Activated naive CD4-positive, alpha-beta T cell treated with anti-CD3 and anti-CD28 coated beads, Interleukin-2, amount 10 ng/mL, durations not matched to agents 7 days and 5 days (primary cell): ENCODE measurements at places on chromosomes 6 and 20.

GRCh38 chr6:111703723-111704122, 98.0 kb upstream of the TRAF3IP2 start:
- no peak for DNase-seq

GRCh38 chr6:143750877-143751276, 73.1 kb downstream of the PHACTR2 start:
- DNase-seq: no peak

DNA sequence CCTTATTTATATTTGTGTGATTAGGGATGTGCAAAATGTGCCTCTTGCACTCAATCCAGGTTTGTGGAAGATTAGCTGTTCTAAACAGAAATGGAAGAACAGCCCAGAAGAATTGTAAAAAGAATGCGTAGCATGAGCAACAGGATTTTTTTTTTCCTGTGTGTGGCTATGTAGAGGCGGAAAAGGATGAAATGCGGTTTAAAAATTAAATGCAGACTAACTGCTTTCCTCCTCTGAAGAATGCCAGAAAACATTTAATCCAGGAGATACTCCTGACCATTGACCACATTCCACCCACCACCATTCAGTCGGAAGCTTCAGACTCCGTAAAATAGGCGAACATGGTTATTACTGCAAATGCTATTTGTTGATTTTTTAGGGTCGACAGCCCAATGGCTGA, 83.4 kb downstream of the BMP6 start:
- no peak for DNase-seq

DNA sequence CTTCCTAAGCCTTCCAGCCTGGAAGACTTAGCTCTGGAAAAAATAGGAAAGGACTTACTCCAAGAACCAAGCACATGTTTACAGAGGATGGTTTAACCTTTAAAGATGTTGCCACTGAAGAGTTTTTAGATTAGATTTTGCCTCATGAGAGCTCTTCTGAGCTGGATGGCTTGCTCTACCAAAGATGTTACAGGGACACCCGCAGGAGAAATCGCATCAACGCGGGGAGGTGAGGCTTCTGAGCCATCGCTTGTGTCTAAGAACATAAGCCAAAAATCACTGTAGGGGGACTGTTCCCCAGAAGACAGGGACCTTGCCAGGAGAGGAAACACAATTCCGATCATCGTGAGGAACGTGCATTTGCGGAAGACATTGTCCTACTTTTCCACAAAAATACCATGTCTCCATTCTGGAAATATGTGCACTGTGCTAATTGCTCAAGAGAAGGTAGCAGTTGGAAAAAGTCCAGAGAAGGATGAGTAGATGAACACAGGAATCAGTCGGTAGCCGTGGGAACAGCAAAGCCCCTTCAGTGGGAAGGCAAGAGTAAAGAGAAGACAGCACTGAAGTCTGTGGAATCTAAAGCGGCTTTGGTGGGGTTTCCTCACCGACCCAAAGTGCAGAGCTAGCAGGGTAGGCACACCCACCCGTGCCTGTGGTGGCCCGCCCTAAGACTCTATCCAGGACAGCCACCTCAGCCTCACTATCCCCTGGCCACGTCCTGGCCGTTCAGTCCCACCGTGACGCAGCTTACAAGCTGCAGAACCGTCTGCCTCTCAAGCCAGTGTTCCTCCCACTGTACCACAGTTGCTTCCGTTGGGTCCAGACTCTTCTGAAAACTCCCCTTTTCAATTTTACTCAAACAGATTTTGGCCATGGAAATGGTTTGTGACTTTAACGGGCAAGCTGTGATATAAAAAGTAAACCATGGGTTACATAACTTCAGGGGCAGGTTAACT, 334.8 kb downstream of the NRN1 start:
- DNase-seq: peak; percentile 29

DNA sequence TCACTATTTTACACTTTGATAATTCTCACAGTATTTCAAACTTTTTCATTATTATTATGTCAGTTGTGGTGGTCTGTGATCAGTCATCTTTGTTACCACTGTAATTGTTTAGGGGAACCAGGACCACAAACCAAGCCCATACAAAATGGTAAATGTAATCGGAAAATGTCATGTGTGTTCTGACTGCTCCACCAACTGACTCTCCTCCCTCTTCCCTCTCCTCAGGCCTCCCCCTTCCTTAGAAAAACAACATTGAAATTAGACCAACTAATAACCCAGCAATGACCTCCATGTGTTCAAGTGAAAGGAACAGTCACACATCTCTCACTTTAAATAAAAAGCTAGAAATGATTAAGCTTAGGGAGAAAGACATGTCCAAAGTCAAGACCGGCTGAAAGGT, 63.8 kb downstream of the GMDS start:
- DNase-seq: no peak

DNA sequence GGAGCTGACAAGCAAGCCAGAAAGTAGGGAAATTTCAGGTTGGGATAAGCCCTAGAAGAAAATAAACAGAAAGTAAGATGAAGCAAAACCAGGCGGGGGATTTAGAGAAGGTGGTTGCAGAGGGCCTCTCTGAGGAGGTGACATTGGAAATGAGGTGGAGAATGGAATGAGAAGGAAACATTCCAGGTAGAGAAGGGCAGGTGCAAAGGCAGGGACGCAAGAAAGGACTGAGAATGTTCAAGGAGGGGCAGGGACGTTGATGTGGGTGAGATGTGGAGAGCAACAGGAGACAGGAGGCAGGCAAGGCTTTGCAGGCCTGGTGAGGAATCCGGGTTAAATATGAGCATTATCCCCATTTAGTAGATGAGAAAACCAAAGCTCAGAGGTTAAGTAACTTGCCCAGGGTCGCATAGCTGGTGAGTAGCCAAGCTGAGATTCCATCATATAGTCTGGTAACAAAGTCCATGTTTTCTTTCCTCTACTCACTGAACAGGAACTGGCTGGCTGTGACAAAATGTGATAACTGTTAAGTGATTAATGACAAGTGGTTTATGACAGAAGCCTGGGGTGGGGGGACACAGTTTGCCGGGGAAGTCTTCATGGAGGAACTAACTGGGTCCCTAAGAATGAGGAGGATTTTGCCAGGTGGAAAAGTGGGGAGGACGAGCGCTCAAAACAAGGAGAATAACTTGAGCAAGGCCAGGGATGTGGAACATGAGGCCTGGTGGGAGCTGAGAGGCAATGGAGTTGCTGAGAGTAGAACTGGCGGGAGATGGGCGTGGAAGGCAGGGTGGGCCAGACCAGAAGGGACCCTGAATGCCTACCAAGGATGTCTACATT, 32.6 kb downstream of the MRPL14 start:
- no peak for DNase-seq

GRCh38 chr6:15008269-15008668, 237.6 kb upstream of the JARID2 start:
- no peak for DNase-seq

- no peak for DNase-seq
Observed at GRCh38 chr6:13660273-13660672, 45.1 kb downstream of the NOL7 start.

GRCh38 chr6:50826037-50826761, 7.5 kb downstream of the TFAP2B start:
- DNase-seq: no peak

GRCh38 chr6:73078333-73078862, 146.9 kb downstream of the KHDC1L start:
- no peak for DNase-seq

GRCh38 chr6:91718198-91718597, 1131.3 kb upstream of the MAP3K7 start:
- DNase-seq: no peak

- DNase-seq: no peak
Observed at GRCh38 chr20:54172532-54172855, 1.3 kb downstream of the CYP24A1 start.

GRCh38 chr6:70375882-70376281, 37.4 kb upstream of the FAM135A start:
- no peak for DNase-seq

DNA sequence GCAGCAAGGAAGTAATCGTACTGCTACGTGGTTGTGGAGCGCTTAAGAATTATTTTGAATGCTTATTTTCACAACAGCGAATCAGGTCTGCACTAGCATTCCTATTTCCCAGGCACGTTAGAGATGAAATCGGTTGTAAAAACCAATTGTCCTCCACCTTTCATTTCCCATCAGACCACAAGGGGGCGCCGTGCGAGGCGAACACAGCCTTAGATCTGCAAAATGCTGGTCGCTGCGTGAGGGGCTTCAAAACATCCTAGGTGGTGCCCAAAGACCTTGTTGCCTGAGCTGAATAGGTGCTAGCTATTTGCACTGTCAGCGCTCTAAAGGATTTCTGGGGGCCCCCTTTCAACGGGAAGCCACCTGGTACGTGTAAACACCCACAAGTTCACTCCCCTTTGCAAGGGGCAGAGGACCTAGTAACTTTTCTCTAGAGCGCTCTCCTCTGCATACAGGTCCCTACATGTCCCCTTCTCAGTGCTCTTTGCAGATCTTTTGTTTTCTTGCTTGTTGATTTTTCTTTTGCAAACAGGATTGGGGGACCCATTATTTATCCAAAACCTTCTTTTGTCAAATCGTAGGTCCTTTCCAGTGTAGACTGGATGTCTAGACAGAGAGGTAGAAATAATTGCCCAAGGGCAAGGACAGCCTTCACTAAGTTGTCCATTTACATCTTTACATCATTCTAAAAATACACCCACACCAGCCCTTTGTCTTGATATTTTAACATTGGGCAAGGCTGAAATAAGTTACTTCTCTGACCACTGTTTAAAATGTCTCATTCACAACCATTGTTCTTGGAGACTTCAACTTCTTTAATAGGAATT, 59.8 kb downstream of the NEDD9 start:
- peak; percentile 80 for DNase-seq

- DNase-seq: no peak
Observed at GRCh38 chr6:3230900-3231246, 3.4 kb upstream of the TUBB2B start.

GRCh38 chr6:140718021-140718420, 1343.6 kb upstream of the CITED2 start:
- no peak for DNase-seq

- DNase-seq: no peak
Observed at GRCh38 chr6:119544325-119545175, 195.0 kb upstream of the MAN1A1 start.

DNA sequence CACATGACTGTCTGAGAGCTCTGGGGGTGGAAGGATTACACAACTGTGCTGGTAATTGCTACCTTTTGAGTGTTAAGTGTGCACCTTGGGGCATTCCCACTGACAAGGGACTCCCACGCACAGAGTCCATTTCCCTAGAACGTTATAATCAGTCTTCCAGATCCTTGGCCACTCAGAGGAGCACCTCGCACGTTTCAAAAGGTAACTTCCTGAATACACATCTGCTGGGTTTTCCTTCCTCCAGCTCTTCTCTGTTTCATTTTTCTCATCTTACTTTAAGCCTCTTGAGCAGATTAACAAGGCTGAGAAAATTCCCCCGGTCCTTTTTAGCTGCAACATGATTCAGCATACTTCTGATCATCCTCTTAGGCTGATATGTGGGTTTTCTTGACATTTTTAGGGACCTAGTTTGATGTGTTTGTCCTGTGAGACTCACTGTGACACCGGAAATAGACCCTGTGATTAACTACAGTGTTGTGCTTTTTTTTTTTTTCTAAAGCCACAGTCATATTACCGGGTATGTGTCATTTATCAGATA, 98.4 kb upstream of the DUSP22 start:
- DNase-seq: peak; percentile 33

- DNase-seq: no peak
Observed at GRCh38 chr6:16216501-16217155, 21.8 kb upstream of the GMPR start.

DNA sequence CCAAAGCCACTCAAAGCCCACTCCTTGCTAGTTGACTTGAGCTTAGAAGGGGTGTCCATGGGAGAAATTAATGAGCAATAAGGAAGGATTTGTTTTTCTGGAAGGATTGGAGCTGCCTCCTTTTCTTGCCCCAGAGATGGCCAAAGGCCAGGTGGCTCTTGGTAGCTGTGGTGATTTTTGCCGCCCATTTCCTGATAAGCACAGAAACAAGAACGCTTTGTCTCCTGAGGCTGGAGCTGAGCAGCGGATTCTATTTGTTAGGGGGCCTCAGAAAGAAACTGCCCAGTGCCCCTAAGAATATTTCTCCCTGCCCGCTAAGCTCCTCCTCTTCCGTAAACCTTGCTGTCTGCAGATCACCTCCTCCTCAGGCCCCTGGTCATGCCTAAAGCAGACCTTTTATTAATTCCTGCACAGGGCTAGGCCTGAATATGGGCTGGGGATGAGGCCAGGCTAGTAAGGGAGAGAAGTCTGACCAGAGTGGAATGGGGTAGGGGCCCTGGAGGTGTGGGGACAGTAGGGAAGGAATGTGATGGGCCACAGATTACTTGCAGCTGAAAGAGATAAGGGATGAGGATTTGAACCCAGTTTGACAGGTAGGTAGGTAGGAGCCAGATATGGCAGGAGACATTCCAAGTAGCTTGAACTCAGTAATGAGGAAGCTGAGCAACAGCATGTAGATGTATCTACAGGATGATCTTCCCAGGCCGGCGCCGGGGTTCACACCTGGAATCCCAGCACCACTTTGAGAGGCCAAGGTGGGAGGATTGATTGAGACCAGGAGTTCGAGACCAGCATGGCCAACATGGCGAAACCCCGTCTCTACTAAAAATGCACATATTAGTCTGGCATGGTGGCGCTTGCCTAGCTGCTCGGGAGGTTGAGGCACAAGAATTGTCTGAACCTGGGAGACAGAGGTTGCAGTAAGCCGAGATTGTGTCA, 71.2 kb upstream of the NAA20 start:
- DNase-seq: no peak

GRCh38 chr6:11705483-11705882, 73.1 kb downstream of the ADTRP start:
- no peak for DNase-seq

- DNase-seq: peak; percentile 82
Observed at GRCh38 chr6:142902636-142903053, 42.3 kb downstream of the HIVEP2 start.

DNA sequence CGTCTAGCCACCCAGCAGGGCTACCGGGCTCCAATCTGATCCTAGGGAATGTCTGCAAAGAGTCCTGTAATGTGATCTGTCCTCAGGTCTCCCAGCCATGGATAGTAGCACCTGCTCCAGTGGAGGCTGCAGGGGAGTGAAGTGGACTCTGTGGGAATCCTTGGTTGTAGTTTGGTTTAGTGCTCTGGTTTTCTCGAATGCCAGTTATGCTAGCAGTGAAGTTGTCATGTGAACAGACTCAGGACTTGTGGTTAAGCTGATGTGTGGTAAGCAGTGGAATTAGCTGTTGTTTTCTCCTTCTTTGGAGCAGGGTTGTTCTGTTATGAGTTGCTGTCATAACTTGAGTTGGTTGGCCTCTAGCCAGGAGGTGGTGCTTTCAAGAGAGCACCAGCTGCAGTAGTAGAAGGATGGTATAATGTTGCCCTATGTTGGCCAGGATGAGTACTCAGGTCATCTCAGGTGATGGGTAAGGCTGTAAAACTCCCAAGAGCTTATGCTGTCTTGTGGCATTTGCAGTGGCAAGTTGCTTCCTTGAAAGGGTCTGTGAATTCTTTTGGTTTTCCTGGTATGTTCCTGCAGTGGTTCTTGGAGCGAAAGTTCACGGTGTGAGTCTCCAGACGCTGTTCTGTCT, 390.2 kb downstream of the UTRN start:
- DNase-seq: peak; percentile 29
